ENCODE measurements at places on chromosomes 1 and 21.
A peak's percentile ranks its signal among the peaks of the same experiment; 100 is the strongest.

- no peak for DNase-seq
Observed at GRCh38 chr1:244114892-244115291, 63.8 kb downstream of the ZBTB18 start.

- no peak for DNase-seq
Observed at GRCh38 chr1:66493731-66494130, 40.2 kb upstream of the SGIP1 start.

DNA sequence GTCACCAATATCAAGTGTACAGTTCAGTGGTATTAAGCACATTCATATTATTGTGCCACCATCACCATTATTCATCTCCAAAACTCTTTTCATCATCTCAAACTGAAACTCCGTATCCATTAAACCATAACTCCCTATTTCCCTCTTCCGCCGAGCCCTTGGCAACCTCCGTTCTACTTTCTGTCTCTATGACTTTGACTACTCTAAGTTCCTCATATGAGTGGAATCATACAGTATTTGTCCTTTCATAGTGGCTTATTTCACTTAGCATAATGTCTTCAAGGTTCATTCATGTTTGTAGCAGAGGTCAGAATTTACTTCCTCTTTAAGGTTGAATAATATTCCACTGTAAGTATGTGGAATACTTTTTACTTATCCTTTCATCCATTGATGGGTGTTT lies 21.7 kb downstream of the SELP start:
- no peak for DNase-seq

GRCh38 chr1:178119628-178120027 lies 25.7 kb downstream of the RASAL2 start:
- no peak for DNase-seq

GRCh38 chr1:11781297-11781696 lies 19.3 kb downstream of the C1orf167 start:
- DNase-seq: no peak

- peak; percentile 46 for DNase-seq
Observed at GRCh38 chr1:19606817-19607642, 37.1 kb upstream of the NBL1 start.

GRCh38 chr1:110348050-110348449 lies 8.9 kb downstream of the RBM15 start:
- DNase-seq: no peak

DNA sequence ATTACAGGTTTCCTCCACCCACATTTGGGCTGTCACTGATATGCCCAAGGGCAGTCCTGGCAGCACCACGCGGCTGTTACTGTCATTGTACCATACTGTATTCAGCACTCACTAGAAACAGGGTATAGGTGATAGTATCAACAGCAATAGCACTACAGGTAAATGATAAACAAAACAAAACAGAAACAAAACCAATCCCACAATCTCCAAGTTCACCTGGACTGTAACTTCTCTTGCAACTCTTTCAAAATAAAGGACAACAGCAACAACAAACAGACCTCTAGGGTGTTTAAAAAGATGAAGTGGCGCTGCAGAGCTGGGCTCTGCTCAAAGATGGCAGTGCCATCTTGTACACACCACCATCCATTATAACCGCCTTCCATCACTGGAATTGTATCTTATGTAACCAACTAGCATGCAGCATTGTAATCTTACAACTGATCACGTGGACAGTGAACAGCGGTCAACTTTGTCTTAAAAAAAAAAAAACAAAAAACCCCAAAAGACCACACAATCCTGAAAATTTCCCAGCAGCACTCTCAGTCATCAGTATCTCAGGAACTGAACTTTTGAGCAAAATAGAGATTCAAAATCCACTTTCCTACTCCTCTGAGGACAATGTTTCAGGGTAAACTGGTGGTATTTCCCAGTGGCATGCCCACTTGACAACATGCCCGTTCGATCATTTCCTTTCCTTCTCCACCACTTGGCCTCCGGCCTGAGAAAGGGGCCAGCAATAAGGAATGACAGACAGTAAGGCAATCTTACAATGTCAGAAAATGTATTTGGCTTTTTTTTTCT lies 3.8 kb downstream of the IRF2BP2 start:
- DNase-seq: peak; percentile 43

DNA sequence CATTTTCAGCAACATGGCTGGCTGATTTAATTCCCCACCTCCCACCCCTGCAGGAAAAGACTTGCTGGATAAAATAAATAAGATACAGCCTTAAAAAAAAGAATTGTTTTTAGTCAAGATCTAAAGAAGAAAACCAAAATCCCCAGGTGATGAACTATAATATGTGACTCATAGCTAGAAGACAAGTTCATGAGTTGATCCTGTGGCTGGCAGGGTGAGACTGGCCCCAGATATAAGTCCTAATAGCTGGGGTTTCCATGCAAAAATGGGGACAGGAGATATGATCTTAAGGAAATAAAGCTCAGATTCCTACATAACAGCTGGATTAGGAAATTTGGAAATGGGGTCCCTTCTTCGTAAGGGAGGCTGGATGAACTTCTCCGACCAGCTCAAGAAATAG lies 21.9 kb upstream of the RGSL1 start:
- no peak for DNase-seq

DNA sequence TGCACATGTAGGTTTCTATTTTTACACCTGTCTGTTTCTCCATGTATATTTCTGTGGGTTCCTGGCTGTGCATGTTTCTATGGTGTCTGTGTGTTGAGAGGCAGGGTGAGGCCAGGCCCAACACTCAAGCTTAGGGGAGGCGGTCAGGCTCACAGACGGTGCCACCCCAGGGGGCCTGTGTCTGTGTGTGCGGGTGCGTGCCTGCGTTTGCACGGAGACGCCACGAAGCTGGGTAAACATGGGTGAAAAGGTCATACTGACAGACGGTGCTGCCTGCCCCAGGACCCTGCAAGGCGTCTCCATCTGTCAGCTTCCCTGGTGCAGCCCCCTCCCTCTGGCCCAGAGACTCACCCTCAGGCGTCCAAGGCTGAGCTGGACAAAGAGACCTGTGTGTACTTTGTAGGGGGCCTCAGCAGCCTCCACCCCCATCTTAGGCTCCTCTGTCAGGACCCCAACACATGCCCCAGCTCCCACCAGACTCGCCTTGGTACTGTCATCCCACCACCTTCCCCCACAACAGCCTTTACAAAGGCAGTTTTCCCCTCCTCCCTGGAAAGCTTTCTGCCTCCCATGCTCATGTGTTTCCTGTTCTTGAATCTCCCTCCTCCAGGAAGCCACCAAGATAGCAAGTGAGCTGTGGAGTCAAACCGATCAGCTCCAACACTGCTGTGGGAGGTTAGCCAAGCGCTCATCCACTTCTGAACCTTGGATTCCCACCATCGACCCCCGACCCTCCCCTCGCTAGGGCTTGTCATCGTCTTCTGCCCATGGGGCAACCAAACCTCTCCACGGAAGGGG lies 34.1 kb downstream of the PTPRF start:
- no peak for DNase-seq

DNA sequence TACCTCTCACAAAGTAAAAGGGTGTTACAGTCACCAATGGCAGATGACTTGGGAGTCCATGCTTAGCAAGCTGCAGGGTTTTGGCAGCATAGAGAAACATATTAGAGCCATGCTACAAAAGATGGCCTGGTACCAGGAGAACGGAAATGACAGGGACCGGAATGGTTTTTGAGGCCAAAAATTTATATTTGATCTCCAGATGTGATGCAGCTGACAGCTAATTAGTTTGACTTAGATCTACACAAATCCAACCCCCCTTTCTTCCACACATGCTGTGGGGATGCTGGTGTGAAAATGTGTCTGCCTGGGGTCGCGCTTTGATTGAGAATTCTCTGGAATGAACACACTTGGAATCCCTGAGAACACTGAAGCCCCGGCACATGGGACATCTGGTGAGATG lies 26.5 kb downstream of the SYF2 start:
- no peak for DNase-seq

DNA sequence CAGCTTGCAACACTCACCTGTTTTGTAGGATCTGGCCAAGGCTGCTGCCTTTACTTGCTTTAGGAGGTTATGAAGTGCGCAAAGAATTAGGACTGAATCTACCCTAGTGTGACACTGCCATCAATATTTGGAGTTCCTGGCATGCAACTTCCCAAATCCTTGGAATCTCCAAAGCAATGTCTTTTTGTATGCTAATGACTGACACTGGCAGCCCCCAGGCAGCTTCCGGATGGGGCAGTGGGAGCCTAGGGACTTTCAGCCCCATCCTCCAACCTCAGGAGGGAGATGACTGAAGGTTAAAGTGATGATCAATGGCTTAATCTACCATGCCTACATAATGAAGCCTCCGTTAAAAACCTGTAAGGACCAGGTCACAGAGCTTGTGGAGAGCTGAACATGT lies 5.5 kb downstream of the RCC2 start:
- DNase-seq: no peak

DNA sequence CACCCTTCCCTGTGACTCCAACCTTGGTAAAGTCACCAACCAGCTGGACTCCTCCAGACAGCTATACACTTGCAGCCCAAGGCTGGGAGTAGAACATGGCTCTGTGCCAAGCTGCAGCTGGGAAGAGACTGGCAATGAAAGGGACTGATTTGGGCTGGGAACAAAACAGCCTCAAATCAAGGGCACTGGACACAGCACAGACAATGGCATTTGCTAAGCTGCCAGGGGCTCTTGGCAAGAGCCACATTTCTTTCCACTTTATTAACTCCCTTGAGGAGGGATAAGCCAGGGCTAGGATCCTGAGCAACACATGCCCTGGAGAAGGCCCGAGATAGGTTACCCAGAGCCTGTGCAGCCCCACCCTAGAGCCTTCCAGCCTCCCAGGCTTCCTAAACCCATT lies 12.0 kb downstream of the SYT11 start:
- no peak for DNase-seq

- no peak for DNase-seq
Observed at GRCh38 chr21:39318091-39318959, 4.9 kb upstream of the BRWD1 start.

- DNase-seq: no peak
Observed at GRCh38 chr1:62597281-62597680, at the start of gene ANGPTL3. Gene ANGPTL3 (plus strand): TSS chr1:62597520. CDS start chr1:62597567, 47 bp downstream.

DNA sequence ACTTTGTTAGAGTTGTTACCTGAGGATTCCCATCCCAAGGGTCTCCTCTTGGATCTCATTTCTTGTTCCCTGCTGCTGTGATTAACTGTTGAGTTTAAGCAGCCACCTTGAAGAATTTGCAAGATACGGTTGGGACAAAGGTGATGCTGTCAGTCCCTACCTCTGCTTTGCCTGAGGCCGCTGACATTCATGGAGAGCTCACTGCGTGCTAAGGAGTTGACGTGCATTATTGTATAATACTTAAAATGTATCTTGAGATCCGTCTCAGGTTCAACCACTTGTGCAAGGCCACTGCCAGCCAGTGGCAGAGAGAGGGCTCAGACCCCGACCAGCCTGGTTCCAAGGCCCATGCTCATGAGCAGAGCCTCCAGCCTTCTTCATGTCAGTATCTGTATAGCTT lies 14.2 kb downstream of the DOP1B start:
- no peak for DNase-seq

DNA sequence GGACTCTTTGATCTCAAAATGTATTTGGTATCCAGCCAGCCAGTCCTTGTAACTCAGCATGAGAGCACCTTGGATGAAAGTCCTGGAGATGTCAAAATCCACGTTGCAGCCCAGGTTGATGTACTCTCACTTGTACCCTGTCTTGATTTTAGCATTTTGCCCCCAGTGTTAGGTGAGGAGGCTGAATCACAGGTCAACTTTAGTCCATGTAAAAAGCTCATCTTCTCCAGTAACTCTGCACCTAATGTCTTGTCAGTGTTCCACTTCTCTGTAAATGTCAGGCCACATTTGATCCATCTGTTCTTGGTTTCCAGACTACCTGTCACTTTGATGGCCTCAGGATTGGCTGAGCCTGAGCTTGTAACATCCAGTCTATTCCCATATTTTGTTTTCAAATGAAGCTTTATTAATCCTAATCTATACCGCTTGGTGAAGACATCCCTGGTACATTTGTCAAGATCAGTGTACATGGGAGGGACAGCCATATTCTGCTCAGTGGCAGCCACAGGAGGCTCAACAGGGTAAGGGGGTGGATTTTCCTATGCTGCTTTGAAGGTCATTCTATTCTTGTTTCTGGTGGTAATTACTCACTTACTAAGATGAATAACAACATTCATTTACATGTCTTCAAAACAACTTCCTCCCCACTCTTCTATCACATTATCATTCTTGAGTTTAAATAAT lies 24.1 kb upstream of the FCRL3 start:
- no peak for DNase-seq

- DNase-seq: no peak
Observed at GRCh38 chr1:2890221-2890850, 88.8 kb upstream of the TTC34 start.

DNA sequence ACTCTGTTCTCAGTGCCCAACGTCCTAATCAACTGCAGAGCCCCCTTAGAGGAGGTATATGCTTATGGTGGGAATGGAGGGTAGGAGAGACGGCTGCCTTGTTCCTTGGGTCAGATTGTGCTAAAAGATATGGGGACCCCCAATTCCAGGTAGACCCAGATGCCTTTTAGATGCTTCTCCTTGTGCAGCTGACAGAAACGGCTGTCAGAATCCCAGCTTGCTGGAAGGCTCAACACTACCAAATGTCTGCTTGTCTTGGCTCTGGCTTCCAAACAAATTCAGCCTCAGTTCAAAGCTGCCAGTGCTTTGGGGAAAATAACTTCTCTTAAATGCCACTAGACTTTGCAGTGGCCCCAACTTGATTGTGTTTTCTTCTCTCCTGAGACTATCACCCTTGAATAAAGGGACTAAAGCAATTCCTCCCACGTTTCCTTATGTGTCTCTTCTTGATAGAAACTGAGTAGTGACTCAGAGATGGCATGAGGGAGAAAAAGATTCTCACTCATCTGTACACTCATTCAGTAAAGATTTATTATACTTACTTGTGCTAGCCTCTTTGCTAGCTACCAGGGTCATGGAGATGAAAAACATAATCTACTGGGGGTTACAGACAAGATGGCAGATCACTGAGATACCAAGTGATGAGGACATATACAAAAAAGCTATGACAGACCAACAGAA lies 3.4 kb upstream of the RNF19B start:
- no peak for DNase-seq

DNA sequence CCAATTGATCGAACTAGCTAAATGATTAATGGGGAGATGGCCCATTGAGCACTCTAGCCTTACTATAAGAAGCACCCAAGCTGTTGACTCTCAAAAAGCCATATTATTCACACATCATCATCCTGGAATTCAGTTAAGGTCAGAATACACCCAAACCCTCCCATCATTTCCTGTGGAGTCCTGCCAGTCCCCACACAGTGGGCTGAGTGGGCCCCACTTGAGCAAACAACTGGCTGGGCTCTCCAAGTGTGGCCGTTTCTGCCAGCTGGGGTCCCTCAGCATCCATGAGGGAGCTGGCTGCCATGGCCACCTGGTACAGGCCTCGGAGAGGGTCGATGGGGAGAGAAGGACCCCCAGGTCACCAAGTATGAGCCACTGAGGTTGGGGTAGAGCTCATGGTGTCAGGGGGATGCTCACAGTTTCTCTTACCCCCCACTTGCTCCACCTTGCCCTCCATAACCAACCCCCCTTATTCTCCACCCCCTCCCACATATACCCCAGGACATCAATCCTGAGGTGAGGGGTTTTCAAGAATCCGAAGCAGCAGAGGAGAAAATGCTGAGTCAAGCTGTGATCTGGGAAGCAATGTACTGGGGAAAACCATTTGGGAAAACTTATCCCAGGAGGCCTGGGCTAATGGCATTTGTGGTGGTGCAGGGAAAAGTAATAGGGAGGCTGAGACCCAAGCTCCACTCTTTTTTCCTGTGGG lies 60.3 kb downstream of the UBE2T start:
- no peak for DNase-seq

- no peak for DNase-seq
Observed at GRCh38 chr1:246246430-246246829, 260.6 kb downstream of the SMYD3 start.

- DNase-seq: no peak
Observed at GRCh38 chr1:201481004-201481380, 12.0 kb upstream of the PHLDA3 start.
